WTC11 (cell line): ENCODE measurements at places on chromosomes 6 and 20.
A peak's percentile ranks its signal among the peaks of the same experiment; 100 is the strongest.

DNA sequence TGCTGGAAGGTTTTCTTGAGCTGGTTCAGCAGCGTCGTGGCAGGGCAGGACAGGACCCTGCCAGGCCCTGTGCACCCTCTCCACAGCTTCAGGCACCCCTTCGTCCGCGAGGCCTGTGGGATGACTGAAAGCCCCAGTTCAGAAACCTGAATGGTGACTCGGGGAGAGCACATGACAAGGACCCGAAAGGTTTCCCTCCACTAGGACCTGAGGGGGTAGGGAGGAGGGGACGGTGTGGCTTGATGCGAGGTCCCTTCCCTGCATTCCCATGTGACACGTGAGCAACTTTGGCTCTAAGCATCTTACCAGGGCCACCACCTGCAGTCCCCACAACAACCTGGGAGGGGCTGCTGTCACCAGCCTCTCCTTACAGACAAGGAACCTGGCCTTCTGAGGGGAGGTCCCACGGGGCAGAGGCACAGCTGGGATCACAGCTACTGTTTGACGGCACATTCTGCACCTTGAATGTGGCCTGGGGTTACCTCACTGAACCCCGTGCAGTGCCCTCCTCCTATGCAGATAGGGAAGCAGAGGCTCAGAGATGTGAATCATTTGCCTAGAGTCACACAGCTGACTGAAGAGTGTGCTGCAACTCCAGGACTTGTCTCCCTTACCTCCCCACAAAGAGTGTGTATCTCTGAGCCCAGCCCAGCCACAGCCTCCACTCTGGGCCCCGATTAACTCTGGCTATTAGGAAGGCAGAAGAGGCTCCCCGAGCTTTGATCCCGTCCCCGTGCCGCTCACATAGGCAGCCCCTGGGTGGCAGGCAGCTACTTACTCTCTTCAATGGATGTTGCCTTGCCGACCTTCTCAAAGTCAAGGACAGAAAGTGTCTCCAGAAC is 84.6 kb downstream of the PTPN1 start:
- peak; percentile 23 for DNase-seq

DNA sequence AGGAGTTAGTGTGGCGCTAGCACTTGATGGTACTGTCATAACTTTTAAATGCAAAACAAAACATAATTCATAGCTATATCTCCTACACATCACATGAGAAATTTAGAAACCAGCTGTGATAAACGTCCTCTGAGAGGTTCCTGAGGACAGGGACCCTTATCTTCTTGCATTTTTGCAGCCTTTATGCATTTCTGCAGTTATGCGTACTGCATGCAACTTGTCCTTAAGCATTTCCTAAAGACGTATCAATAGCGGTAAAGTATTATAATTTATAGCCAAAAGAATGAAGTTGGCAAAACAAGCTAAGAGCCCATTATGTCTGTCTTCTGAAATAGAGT is 1.7 kb downstream of the NAPB start:
- no peak for DNase-seq

GRCh38 chr6:5782783-5783547 is 223.8 kb downstream of the NRN1 start:
- DNase-seq: no peak

- no peak for DNase-seq
Observed at GRCh38 chr6:131288214-131288613, 152.9 kb downstream of the AKAP7 start.

- no peak for DNase-seq
Observed at GRCh38 chr6:125228981-125229479, 72.7 kb downstream of the HDDC2 start.

DNA sequence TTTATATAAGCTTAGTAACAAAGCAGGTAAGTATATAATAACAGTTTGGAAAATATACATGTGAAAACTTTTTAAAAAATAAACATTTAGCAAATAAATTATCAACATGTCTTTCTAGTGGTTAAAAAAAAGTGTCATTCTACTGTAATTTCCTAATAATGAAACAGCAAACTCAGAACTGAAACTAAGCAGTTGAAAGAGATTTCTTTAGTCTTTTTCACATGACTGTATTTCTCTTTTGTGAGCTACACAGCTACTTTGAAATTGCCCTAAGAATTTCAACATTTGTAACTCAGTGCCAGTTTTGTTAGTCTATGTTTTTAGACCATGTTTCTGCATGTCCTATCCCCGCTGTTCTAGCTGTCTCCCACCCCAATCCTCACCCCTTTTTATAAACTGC is 28.4 kb upstream of the SDHAF4 start:
- DNase-seq: no peak

GRCh38 chr6:147226163-147226724 is 22.0 kb downstream of the STXBP5 start:
- no peak for DNase-seq

DNA sequence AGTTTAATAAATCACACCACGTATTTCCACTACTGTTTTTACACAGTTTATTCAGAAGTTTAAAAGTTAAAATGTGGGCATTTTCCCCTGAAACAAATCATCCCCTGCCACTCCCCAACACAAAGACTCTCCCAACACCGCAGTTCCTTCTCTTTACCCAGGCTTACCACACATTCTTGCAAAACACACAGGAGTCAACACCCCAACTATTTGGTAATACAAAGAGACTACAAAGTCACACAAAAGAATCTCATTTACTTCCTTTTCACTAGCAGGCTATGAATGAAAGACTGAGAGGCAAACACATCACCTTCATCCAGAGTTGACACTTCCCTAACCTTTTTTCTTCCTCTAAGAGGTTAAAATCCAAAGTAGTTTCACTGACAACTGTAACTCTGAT is 51.1 kb downstream of the KCTD20 start:
- DNase-seq: no peak

- no peak for DNase-seq
Observed at GRCh38 chr20:10927936-10928840, 254.4 kb upstream of the JAG1 start.

DNA sequence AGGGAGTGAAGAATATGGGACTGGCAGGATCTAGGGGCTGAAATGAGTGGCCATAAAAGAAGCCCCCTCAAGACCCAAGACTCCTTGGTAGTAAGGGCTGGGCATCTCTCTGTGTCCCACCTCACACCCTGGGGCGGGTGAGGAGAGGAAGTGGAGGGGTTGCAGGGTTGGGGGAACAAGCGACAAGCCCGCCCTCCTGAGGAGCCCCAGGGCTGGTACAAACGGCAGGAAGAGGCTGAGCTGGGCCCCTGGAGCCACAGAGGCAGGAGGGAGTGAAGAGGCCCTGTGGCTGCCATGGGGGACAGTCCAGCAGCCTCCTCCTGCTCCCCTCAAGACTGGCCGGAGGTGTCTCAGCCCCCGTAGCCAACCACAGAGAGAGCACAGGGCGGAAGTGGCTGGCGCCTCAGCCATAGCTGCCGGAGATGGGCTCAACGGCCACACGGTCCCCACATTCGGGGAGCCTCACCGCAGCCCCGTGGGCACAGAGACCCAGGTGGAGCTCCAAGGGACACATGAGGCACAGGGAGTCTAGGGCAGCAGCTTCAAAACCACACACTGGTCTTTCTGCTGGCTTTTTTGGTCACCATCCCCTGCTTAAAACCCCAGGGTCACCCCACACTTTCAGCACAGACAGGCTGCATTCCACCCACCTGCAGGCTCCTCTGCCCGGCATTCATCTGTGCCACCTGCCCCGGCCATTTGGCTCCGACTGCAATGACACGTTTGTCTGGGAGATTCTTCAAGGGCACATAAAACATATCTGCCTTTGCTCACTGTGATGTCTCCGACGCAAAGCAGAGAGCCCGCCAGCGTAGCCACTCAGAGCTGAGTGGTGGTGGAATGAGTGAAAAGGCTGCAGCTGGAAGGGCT is 524 bp downstream of the C20orf203 start:
- peak; percentile 38 for DNase-seq

- no peak for DNase-seq
Observed at GRCh38 chr20:15205719-15206118, 868.3 kb upstream of the FLRT3 start.

GRCh38 chr20:10673176-10673841 is 490 bp downstream of the JAG1 start:
- DNase-seq: peak; percentile 47

- peak; percentile 35 for DNase-seq
Observed at GRCh38 chr6:166588691-166589336, 2.3 kb upstream of the RAMACL start.

DNA sequence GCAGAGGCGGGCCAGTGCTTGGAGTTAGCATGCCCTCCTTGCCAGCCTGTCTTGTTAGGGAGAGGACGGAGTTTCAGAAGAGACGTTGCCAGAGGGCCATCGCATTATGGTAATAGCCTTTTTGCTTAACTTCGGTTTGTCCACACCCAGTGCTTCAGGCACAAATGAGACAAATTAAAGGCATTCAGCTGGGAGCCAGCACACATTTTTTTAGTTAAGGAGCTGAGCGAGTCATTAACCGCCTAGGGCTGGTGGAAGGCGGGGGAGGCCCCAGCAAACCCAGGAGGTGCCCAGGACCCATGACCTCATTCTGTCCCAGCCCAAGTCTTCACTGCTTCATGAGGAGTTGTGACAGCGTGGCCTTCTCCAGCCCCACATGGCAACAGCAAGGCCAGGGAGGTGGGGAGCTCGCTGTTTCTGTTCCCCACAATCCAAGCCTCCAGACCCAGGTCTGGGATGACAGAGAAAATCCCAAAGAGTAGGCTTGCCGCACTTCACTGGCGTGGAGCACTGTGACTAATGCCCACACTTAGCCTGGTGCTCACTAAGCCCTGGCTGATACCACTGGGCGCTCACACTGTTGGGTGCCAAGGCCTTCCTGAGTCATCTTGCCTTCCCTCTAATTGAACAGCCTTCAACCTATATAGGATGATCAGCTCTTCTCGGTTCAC is 237.1 kb downstream of the ANKRD60 start:
- no peak for DNase-seq

DNA sequence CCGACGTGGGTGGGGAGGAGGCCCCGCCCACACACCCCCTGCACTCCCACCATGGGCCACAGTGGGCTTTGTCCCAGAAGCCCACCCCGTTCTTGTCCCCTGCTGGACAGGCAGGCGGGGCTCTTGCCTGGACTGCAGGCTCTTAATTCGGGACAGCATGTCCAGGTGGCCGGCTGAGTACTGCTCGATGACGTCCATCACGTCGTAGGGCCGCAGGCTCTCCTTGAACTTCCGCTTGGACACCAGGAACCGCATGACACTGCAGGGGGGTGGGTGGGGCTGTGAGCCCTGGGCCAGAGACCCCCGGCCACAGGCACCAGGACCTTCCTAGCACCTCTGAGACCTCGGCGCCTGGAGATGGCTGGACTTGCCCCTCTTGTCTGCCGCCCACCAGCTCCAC is 52.2 kb upstream of the CHRNA4 start:
- no peak for DNase-seq

DNA sequence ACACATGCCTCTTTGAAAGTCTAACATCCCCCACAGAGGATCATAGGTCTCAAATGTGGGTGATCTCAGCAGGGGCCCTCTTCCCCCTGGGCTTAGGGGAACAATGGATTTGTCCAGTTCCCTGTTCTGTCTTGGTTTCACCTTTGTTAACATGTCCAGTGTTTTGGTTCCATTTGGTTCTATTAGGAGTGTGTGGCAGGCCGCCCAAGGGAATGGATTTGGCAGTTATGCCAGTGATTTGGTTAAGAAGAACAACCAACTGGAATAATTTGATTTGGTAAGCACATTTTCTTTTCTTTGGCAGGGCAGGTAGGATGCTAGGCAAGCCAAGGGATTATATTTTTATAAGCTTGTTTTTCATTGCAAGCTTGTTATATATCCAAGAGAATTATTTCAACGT is 28.5 kb upstream of the ENPP1 start:
- no peak for DNase-seq

- DNase-seq: no peak
Observed at GRCh38 chr6:960356-960755, 267.4 kb upstream of the EXOC2 start.

- DNase-seq: no peak
Observed at GRCh38 chr6:16993396-16993795, 108.5 kb upstream of the STMND1 start.

GRCh38 chr6:139591075-139591865 is 216.8 kb upstream of the CITED2 start:
- no peak for DNase-seq

- DNase-seq: no peak
Observed at GRCh38 chr20:10264166-10264558, 45.5 kb downstream of the SNAP25 start.
